ENCODE measurements at places on chromosomes 6 and 20.

GRCh38 chr6:10194816-10195672, 219.8 kb downstream of the TFAP2A start:
- no peak for DNase-seq

DNA sequence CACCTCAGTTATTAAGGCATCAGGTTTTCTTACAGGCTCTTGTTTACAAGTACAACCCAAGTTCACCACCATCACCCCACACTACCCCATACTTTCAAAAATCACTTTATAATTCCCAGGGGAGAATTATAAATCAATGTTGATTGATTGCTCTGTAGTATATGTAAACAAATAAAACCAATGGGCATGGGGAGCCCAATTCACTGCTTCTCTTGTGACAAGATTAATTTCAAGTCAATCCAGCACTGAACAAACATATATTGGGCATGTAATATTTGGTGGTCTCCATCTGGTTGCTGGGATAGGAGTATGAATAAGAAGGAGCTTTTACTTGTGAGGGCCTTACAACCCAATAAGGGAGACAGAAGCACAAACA, 95.8 kb downstream of the CLVS2 start:
- DNase-seq, result no peak

- DNase-seq, result no peak
Measured at GRCh38 chr6:146200176-146200575, 171.3 kb downstream of the GRM1 start.

GRCh38 chr20:52294106-52294628, 102.6 kb upstream of the ZFP64 start:
- DNase-seq, result no peak

DNA sequence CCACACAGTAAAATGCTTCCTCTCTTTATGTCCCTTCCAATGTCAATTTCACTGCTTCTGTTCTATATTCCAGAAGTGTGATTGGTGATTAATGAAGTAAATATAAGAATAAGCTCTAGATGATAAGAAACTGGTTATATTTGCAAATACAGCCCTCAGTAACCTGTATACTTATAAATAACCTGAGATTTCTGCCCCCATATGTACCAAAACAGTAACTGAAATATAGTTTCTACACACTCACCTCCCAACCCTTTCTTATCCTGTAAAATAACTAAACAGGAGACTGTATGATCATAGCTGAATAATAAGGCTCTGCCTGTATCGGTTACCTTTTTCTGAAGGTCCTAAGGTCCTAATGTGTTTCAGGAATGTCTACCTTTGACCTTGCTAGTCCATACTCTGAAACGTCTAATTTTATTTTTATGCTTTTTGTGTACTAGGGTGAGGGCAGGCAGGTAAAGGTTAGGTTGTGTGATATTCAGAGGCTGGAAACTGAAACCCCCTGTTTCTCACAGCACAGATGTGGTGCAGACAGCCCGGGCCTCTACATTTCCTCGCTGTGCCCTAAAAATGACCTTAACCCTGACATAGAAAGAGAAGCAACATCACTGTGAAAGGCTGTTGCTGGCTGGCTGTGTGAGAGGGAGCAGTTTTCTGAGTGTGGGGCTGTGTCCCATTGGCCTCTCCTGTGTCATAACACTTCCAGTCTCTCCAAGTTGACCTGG, 378.8 kb downstream of the CENPW start:
- DNase-seq, result no peak

GRCh38 chr6:145704143-145704781, 31.1 kb downstream of the EPM2A start:
- DNase-seq, result no peak

GRCh38 chr6:35048631-35049083, 92.5 kb downstream of the TCP11 start:
- DNase-seq, result no peak

Data from cortex of kidney (tissue), 1 donor.